ENCODE measurements at places on chromosomes 4 and X.

- no peak for DNase-seq
Observed at GRCh38 chr4:11183356-11183740, 245.3 kb downstream of the HS3ST1 start.

GRCh38 chr4:168831585-168831918 lies 178.5 kb downstream of the CBR4 start:
- DNase-seq = no peak

- no peak for DNase-seq
Observed at GRCh38 chr4:15186149-15186548, 183.9 kb downstream of the CPEB2 start.

DNA sequence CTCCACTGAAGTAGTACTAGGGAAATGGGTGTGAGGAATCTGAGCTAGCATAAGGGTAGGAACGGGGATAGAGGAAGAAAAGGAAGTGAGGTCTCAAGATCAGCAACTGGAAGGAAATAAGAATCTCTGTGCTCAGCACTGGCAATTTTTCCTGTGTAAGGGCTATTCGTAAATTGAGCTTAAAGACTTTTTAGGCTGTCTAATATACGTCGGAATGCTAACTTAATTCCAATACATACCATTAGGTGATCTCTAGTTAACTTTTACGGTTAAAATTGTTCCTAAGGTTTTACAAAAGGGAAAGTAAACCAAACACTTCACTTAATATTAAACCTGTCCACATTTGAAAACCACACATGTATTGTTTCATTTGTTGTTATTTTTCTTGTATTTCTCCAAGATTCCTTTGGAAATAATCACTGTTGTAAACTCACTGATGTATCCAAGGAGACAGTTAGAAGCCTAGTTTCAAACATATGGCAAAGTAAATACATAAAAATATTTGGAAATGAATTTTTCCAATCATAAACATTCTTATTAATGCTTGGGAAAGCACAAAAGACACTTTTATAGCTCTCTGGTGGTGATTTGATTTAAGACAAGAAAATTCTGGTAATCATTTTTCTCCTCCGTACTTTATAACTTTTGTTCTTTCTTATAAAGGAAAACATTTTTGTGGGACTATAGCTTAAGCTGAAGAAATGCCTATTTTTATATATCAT lies 28.1 kb upstream of the HPGDS start:
- DNase-seq = no peak

DNA sequence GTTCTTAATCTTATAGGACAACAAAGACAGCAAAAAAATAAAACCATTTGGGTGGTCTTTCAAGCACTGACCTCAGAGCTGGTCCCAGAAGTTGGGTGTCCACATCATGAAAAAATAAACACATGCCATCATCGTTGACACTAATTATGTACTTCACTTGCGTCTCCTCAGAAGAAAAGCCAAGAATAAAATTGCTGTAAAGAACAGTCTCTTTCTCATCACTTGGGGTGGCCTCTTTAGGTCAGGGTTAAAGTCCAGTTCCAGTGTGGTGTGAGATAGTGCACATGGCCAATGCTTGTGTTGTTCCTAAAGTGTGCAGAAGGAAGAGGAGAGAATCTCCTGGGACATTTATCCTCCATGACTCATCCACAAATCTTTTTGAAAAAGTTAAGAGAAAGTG lies 49.5 kb upstream of the IBSP start:
- no peak for DNase-seq

- no peak for DNase-seq
Observed at GRCh38 chr4:90546114-90546513, 418.9 kb downstream of the CCSER1 start.

- no peak for DNase-seq
Observed at GRCh38 chr4:119678761-119679160, 50.2 kb upstream of the PDE5A start.

- DNase-seq = no peak
Observed at GRCh38 chr4:151808120-151808529, 47.3 kb upstream of the GATB start.

DNA sequence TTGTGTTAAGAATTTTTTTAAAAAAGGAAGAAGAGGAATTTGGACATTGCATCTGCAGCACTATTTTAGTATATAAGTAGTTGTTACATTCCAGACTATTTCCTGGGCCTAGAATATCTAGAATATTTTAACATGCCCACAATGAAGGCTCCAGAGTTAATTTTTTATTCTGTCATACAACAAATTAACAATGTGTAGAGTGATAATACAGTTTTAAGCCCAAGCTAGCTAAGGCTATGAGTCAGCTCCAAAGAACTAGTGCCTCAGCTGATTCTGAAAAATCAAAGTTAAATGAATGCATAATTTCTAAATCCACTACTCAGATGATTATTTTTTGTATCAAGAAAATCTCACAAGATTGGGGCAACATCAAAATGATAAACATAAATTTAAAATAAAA lies 231.4 kb downstream of the PRDM5 start:
- DNase-seq = no peak

- no peak for DNase-seq
Observed at GRCh38 chr4:77613267-77613666, 7.6 kb downstream of the CXCL13 start.

Measured in T-helper 1 cell (primary cell).